Naive thymus-derived CD4-positive, alpha-beta T cell (primary cell): ENCODE measurements at places on chromosomes 6 and 20. TPM values are rescaled to one million over a fixed set of nuclear protein-coding genes. Genes with fewer than 3 reads are reported as not detected.

The MEP1A gene
- not detected in 2 replicates for total RNA-seq

The PLAGL2 gene
- total RNA-seq = 23.1 TPM

The C6orf47 gene
- total RNA-seq = 32.8 TPM

The PHACTR1 gene
- 43.1 TPM for total RNA-seq

The TNXB gene
- total RNA-seq = 17.2 TPM

The DEFB116 gene
- not detected for total RNA-seq

The CDH4 gene
- total RNA-seq = 0.05 TPM

The MAP1LC3A gene
- 8.8 TPM for total RNA-seq

The ID1 gene
- total RNA-seq = 0.36 and 0.41 TPM in 2 replicates

The POLH gene
- 10.3 TPM for total RNA-seq

The KCNQ5 gene
- 10.6 TPM for total RNA-seq

The CFAP61 gene
- not detected for total RNA-seq

The CGA gene
- not detected for total RNA-seq

The POU3F2 gene
- total RNA-seq = not detected

The SCAND1 gene
- 56.2 TPM for total RNA-seq

The RAD21L1 gene
- total RNA-seq = 0.64 TPM

The CTAGE9 gene
- total RNA-seq = not detected

The TCP11 gene
- not detected in 2 replicates for total RNA-seq

The MUC21 gene
- not detected in 2 replicates for total RNA-seq

The CRISP3 gene
- not detected for total RNA-seq
